ENCODE measurements at places on chromosomes 6 and 20.

GRCh38 chr6:119078376-119079282, at the start of gene FAM184A:
Gene FAM184A (minus strand): TSS chr6:119078664. CDS start chr6:119078299, 365 bp downstream.
- DNase-seq: peak; percentile 70

GRCh38 chr6:110063594-110064263, 85.6 kb downstream of the GPR6 start:
- DNase-seq: peak; percentile 40

GRCh38 chr6:44086931-44087574, 40.2 kb downstream of the MRPL14 start:
- no peak for DNase-seq

GRCh38 chr6:90500458-90500857, 86.4 kb downstream of the MAP3K7 start:
- no peak for DNase-seq

- DNase-seq: no peak
These were observed 124.6 kb downstream of the SYCP2 start for GRCh38 chr20:59808729-59809381.

GRCh38 chr6:150651808-150652470, 52.3 kb downstream of the PLEKHG1 start:
- DNase-seq: no peak

- DNase-seq: no peak
These were observed at the start of gene VGLL2 for GRCh38 chr6:117265410-117266256. Gene VGLL2 (plus strand): TSS chr6:117265558. CDS start chr6:117265764, 206 bp downstream.

GRCh38 chr6:85455471-85456026, 5.7 kb downstream of the NT5E start:
- no peak for DNase-seq

DNA sequence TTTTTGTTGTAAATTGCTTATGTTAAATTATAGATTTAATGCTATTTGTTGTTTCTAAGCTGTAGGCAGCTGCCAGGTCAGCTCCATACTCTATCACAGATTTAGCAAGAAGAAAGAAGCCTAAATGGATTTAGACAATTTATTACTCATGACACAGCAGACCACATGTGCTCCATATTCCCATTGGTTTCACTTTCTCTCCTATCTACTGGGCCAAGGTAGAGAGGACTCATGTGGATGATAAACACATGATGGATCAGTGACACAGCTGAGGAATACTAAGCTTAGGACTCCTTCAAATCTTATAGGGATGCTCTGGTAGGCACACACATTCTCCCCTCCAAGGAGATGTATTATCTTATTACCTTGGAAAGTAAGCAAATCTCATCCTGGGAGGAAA, 553.0 kb upstream of the ADGRB3 start:
- no peak for DNase-seq

- no peak for DNase-seq
These were observed 124.2 kb downstream of the GRM4 start for GRCh38 chr6:34021554-34022190.

- DNase-seq: no peak
These were observed 143.2 kb downstream of the PTCHD4 start for GRCh38 chr6:47967843-47968242.

GRCh38 chr6:46476301-46476700, 14.9 kb downstream of the RCAN2 start:
- no peak for DNase-seq

DNA sequence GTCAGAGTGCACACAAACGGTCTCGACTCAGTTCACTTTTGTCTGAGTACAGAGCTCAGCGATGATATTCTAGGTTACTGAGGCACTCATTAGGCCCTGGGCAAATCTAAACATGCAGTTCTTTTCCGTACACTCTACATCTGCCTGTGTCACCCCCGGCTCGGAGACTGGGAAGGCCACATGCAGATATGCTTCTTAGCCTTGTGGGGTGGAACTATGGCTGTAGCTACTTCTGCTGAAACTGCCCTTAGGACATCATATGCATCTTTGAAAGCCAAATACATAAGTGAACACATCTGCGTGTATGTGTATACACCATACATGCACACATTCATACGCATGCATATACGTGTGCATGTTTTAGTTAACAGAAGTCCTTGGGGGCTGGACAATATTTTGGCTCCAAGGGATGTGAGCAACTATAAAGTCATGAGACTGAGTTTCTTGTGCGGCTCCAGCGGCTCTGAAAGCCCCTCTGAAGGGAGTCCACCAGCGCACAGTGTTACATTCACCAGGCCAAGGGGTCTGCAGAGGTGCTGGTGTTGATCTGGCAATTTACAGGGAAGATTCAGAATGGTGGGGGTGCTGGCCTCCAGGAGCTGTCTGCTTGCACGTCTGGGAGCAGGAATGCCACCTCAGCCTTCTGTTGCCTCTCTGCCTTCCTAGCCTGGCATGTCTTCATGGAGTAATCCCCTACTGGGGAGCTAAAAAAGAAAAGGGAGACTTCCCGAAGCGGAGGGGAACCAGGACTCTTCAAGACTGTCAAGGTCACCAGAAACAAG, 31.6 kb downstream of the PSMG4 start:
- no peak for DNase-seq

GRCh38 chr20:52303281-52303950, 111.8 kb upstream of the ZFP64 start:
- DNase-seq: peak; percentile 64

- DNase-seq: no peak
These were observed 4.8 kb upstream of the MUC22 start for GRCh38 chr6:31005249-31006020.

DNA sequence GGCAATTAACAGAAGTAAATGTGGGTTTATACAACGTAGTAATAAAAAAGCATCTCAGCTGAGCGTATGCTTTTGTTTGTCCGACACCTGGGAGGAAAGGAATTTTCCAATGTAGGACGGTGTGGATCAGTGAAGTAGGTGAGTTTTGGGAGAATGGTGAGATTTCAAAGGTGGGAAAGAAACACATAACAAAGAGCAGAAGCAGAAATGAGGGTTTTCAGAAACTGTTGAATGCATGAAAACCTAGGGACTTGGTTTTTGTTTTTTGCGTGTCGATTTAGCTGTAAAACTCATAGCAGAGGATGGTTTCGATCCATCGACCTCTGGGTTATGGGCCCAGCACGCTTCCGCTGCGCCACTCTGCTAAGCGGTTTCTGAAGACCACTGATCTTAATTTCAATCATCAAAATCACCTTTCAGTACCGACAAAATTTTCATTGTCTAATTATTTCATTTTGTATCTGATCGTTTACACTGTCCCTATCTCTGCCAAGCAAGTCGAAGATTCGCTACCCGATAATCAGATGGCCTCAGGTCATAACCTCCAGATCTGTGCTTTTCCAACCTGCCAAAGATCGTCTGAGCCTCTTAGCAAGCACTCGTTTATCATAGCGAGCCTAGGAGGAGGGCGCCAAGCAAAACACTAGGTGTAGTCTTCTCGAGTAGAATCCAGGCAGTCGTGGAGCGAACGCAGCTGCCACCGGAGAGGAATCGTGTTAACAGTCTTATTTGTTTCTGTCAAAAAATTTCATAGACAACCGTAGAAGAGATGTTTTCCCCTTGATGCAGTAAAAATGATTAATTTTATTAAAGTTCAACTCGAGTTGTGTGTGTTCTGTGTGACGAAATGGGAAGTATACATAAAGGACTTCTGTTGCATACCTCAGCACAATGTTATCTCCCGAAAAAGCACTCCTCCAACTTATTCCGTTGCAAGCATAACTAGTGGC, 20.9 kb upstream of the POM121L2 start:
- peak; percentile 71 for DNase-seq

DNA sequence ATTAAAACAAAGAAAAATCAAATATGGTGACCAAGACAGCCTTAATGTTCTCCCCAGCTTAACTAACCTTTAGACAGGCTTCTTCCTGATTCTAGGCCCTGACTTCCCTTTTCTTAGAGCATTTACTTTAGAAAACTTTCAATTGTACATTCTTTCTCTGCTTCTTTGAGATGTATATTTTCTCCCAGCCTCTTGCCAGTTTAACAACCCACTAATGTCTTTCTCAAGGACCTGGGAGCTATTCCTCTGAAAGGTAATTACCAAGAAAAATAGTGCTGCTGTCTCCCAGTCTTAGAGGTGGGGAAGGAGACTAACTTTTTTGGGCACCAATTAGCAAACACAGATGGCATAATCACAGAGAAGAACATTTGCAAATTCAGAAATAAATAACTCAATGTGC, 62.8 kb upstream of the KCNQ5 start:
- no peak for DNase-seq
